ENCODE measurements at places on chromosomes 4 and X. TPM values are rescaled to one million over a fixed set of nuclear protein-coding genes. Genes with fewer than 3 reads are reported as not detected.

Gene DCAF8L2
- not detected for polyA plus RNA-seq

Gene MAP9
- polyA plus RNA-seq = 13.9 TPM

GRCh38 chr4:16133406-16133805 is 49.6 kb upstream of the PROM1 start:
- no peak for DNase-seq

Gene CCKAR
- polyA plus RNA-seq = 0.27 TPM

DNA sequence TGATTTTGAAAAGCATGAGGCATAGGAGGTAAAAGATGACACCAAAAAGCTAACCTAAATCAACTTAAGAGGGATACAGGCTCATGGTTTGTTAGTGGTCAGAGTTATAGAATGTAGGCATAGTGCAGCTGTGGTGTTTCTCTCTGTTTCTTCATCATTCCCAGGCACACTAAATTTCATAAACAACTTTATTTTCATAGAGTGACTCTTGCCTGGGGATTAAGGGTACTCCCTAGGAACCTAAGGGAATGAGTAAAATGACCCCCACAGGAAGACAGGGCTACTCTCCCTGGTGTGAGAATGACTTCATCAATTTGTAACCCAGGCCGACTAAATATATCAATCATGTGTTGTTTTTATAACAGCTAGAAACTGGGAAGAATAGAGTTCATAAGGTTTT is 11.1 kb downstream of the FABP2 start:
- DNase-seq = no peak

DNA sequence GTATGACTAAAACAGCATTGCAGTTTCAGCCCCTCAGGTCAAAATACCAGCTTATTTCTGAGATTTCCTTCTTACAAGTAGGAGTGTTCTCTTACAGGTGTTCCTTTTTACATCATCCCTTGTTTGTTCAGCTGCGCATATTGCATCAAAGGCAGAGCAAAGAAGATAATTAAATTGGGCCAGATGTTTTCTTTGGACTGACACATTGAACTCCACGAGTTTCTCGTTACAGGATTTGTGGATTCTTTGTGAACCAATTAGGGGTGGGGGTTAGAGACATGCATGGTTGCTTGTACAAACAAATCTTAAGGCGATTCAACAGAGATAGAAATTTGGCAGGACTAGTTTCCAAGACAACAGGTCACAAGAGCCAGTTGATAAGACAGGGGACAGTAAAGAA is 95.7 kb downstream of the SPANXN4 start:
- DNase-seq = no peak

GRCh38 chrX:108696690-108697089 is 39.7 kb downstream of the IRS4 start:
- DNase-seq = no peak

Gene SASH3
- not detected for polyA plus RNA-seq

GRCh38 chrX:9902656-9903055 is 64.5 kb upstream of the CLDN34 start:
- no peak for DNase-seq

DNA sequence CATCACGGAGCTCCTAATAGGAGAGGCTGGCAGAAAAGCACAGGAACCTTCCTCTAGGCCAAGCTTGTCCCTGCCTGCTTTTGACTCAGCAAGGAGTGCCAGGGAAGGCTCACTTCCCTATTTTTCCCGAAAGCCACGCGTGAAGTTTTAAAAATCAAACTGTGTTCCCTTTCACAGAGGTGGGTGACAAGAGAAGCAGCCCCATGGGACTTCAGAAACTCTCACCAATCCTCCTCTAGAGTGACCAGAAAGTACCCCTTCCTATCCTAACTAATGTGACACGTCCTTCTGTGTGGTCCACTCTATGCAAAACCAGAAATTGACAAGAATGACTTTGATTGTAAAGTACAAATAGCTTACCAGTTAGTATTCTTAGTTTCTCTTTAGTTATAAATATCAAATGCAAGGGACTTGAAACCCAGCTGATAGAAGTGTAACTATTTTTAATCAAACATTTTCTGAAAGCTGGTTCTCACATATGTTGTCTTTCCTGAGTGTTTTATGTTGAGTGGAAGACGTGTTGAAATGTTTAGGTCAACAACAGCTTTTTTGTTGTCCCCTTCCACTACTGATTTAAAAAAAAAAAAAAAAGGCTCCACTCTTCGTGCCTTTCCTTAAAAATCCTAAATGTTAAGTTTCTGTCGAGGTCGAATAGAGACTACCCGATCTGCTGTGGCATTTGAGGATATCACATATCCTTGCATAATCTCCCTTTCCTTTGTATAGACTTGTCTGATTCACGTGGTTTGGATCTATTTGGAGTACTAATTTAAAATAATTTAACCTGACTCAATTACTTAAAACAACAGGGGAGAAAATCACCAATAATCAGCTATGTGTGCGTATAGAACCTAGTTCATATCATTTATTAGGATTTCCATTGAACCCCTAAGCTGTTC is 42.1 kb downstream of the NFKB1 start:
- DNase-seq = no peak

GRCh38 chr4:140065393-140065792 is 88.6 kb downstream of the MAML3 start:
- DNase-seq = no peak

DNA sequence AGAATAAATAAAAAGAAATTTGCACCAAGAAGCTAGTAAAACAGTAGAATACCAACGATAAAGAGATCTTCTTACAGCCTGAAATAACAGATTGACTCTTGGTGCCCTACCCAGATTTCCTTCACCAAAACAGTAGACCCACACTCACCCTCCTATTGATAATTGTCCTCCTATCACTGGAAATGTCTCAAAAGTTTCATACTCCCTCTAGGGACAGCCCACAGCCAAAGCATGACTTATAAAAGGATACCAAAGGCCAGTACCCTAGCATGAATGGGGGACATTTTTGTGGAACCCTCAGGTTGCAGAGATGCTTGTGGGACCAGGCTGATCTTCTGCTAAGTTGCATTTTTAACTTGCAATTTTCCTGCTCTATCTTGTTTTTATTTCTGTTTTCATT is 104.1 kb downstream of the INPP4B start:
- no peak for DNase-seq

Gene CDX4
- not detected for polyA plus RNA-seq

Gene UBA1
- 241 TPM for polyA plus RNA-seq

- no peak for DNase-seq
Measured at GRCh38 chr4:78845472-78845871, 69.3 kb downstream of the BMP2K start.

DNA sequence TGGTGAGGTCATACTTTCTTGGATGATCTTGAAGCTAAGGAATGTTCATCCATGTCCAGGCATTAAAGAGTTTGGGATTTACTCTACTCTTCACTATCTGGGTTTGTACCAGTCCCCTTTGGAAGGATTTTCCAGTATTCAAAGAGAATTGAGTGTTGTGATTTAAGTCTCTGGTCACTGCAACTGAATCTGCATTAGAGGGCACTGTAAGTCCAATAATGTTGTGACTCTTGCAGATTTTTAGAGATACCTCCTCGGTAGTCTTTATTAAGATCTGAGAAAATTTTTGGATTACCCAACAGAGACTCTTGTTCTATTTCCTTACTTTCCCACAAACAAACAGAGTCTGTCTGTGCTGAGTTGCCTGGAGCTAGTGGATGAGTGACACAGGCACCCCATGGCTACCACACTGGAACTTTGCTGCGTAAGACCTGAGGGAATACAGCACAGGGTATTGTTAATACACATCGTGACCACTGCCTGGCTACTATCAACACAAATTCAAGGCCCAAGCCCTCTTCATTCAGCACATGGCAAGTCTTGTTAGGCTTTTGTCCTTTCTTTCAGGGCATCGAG is 357.1 kb upstream of the KLHL4 start:
- no peak for DNase-seq

GRCh38 chr4:73223258-73223650 is 35.3 kb downstream of the ANKRD17 start:
- DNase-seq = no peak

DNA sequence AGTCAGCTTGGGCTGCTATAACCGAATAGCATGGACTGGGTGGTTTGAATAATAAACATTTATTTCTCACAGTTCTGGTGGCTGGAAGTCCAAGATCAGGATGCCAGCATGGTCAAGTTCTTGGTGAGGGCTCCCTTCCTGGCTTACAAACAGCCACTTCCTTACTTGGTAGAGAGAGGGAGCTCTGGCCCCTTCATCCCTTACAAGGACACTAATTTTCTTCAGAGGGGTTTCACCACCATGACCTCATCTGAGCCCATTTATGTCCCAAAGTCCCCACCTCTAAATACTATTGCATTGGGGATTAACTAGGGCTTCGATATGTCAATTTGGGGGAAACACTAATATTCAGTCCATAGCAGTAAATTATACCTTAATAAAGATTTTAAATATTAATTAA is 61.8 kb downstream of the CLNK start:
- no peak for DNase-seq

Measured in AG04450 (cell line).